CD4-positive, alpha-beta T cell treated with Interleukin-10 for 1 hour (primary cell): ENCODE measurements at places on chromosomes 1 and 21.
A peak's percentile ranks its signal among the peaks of the same experiment; 100 is the strongest.

- DNase-seq: no peak
Measured at GRCh38 chr21:45408801-45409261, 3.9 kb downstream of the COL18A1 start.

GRCh38 chr21:29224006-29224405, 74.7 kb upstream of the BACH1 start:
- DNase-seq: no peak

DNA sequence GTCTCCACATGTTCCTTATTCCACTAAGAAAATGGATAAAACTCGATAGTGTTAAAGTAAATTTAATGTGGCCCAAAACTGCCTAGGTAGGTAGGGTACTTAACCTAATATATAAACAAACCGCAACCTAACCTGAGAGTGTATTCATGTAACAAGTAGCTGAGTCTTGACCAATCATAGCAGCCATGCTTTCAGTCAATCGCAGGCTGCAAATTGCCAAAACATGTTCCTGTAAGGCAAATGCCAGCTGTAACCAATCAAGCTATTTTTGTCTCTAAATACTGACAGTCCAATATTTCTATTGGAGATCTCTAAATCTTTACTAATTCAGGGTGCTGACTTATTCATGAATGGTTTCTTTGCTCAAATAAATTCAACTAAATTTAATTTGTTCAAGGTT, 3.1 kb upstream of the HMGCS2 start:
- no peak for DNase-seq

- no peak for DNase-seq
Measured at GRCh38 chr1:39380036-39380435, 111.4 kb upstream of the BMP8A start.

- DNase-seq: no peak
Measured at GRCh38 chr1:173208868-173209267, 1.7 kb upstream of the TNFSF4 start.

- peak; percentile 37 for DNase-seq
Measured at GRCh38 chr1:211738691-211739301, 63.4 kb upstream of the NEK2 start.

DNA sequence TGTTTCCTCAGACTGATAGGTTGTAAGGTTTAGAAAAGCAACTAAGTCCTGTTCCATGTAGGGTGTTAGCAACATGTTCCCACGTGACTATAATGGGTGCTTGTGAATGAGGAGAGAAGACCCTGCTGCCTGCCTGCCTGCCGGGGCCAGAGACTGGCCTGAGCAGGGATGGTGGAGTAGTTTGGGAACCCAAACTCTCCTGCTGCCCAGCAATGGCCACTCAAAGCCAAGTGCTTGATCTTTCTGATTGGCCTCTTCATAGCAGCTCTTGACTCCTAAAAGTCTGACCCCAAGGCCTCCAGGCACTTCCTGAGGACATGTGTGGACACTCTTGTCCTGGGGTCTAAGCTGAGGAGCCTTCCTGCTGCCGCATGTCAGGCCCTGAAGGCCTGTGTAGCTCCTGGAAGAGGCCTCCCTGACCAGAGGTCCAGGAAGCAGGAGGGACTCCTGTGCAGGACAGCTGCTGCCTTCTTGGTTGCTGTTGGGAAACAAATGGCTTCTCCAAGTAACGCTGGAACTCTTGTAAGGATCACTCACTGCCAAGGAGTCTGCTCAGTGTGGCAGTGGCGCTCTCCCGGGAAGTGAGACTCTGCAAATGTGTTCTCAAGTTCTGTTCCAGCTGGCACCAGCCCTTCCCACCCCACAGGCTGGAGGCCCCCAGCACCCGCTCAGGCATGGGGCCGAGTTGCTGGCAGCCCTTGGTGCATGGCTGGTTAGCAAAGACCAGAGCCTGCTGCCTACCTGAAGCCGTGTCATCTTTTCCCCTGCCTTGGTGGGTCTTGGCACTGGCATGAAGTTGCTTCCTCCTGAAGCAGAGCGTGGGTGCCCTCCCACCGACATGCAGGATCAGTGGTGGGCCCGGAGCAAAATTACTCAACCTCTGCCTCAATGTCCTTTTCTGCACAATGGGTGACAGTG, 35.5 kb downstream of the MAN1C1 start:
- DNase-seq: no peak

- no peak for DNase-seq
Measured at GRCh38 chr1:204435381-204435831, 23.8 kb upstream of the PPP1R15B start.

- DNase-seq: no peak
Measured at GRCh38 chr1:10519016-10519417, 44.3 kb downstream of the PEX14 start.
